ENCODE measurements at places on chromosomes 2 and 18.

DNA sequence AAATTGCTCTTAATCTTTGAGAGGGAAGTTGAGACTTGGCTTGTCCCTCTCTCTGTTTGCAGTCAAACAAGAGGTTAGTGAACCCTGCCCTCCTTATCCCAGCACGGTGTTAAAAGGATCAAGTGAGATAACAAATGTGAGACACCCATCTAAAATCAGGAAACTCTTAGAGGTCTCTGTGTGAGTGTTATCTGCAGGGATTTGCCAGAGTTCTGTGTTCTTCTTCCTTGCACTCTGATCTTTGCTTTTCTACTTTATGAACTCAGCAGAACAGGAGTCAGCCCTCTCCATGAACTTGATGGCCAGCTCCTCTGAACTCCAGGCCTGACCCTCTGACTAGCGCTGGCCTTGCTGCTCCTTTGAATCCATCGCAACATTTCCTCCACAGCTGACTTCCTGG is 123.8 kb downstream of the NCKAP5 start:
- no peak for DNase-seq

DNA sequence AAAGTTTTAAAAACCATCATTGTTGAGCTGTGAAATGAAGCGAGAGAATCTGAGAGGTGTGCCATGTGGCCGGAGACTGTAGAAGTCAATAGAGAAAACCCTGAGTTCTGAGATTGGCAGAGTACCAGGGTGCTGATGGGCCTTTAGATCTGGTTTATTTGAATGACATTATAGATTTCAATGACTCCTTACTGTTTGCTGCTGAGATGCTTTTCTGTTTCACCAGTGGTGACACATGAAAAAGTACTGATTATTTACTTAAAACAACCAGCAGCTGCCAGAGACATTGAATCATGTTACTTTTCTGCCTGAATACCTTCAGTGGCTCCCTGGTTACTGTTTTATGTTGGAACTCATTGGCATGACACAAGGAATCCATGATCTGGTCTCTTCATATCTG is 602.7 kb upstream of the ZNF804A start:
- no peak for DNase-seq

GRCh38 chr2:42813763-42814162 is 21.4 kb upstream of the HAAO start:
- no peak for DNase-seq

- no peak for DNase-seq
Observed at GRCh38 chr2:58006256-58006951, 40.2 kb upstream of the VRK2 start.
